ENCODE measurements at places on chromosomes 5 and 9.

DNA sequence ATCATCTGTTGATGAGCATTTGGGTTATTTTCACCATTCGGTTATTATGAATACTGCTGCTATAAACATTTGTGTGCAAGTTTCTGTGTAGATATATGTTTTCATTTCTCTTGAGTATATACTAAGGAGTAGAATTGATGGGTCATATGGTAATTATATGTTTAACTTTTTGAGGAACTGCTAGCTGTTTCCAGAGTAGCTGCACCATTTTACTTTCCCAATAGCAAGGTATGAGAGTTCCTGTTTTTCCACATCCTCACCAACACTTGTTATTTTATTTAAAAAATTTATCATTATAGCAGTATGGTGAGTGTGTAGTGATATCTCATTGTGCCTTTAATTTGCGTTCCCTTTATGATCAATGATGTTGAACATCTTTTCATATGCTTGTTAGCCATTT is 29.2 kb downstream of the CD14 start:
- no peak for DNase-seq

GRCh38 chr5:151772029-151772845 is 483 bp downstream of the G3BP1 start:
- peak; percentile 41 for DNase-seq

GRCh38 chr9:22116758-22117157 is 107.7 kb upstream of the CDKN2B start:
- DNase-seq: no peak

- no peak for DNase-seq
These were observed 35.2 kb downstream of the TAS2R1 start for GRCh38 chr5:9594913-9595312.

DNA sequence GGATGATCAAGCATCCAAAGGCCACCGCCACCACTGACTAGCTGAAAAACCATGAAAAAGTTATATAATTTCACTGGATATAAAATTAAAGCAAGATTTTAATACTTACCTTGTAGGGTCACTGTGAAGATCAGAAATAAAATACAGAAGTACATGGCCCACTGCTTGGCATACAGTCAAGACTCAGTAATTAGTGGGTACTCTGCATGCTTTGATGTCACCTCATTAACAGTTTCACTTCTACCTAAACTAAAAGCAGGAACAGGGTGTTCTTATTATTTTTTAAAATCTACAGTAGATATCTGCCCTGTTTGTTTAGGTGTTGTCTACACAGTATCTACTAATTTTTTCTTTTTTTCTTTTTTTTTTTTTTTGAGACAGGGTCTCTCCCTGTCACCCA is 66.4 kb downstream of the NFIB start:
- no peak for DNase-seq

- peak; percentile 88 for DNase-seq
These were observed 9.0 kb downstream of the PRRC2B start for GRCh38 chr9:131402738-131403492.

GRCh38 chr5:10227379-10227778 is 22.3 kb downstream of the ATPSCKMT start:
- no peak for DNase-seq

- DNase-seq: peak; percentile 31
These were observed 115.1 kb downstream of the PALM2AKAP2 start for GRCh38 chr9:109894921-109895758.

DNA sequence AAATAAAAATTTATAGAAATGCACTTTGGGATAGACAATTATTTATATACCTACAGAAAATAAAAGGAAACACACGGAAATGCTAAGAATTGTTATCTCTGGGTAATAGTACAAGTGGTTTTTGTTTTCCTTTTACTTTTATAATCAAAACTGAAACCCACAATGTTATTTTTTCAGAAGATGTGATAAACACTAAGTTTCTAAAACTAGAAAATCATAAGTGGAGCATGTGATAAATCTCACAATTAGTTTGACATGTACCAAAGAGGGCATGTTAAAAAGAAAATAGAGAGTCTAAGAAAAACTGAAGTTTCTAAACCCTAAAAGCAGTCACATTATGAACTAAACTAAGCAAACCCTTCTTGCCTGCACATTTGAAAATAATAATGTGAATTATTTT is 61.1 kb downstream of the OXCT1 start:
- no peak for DNase-seq

- no peak for DNase-seq
These were observed 229.5 kb upstream of the NMUR2 start for GRCh38 chr5:152634586-152634985.

GRCh38 chr9:134882204-134882785 is 1.7 kb downstream of the FCN2 start:
- DNase-seq: no peak

GRCh38 chr5:31617867-31618266 is 21.1 kb upstream of the PDZD2 start:
- DNase-seq: no peak

GRCh38 chr5:89034588-89034987 is 151.6 kb upstream of the MEF2C start:
- DNase-seq: peak; percentile 52

GRCh38 chr5:55511010-55511409 is 23.8 kb downstream of the PLPP1 start:
- no peak for DNase-seq

DNA sequence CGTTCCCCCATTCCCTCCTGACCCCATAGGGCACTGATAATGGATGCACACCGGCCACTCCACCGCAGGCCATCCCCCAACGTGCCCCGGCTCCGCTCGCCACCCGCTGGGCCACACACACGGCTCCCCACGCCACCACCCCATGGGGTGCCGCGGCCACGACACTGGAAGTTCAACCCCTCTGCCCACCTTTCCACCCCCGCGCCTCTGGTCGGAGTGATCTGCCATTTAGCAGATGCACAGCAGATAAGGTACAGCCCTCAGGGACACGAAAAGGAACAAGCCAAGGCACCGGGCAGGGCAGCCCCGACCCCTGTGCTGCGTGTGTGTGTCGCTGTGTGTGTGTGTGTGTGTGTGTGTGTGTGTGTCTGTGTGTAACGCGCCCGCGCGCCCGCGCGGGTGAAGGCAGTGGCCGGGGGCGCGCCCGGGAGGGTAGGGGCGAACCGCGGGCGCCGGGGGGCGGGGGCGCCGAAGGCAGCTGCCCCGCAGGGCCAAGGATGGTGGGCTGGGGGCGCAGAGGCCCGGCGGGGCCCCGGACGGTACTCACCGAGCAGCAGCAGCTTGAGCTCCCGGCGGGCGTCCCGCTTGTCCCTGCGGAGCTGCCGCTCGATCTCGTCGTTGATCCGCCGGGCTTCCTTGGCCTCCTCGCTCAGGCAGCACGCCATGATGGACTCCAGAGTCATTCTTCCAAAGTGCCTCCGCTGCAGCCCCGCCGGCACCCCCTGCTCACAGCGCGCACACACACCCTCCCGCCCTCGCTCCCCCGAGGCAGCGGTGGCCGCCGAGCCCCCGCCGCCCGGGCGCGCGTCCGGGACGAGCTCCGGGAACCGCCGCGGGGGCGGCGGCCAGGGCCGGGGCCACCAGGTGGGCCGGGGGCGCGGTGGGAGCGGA is 813 bp downstream of the GNAQ start:
- peak; percentile 54 for DNase-seq

DNA sequence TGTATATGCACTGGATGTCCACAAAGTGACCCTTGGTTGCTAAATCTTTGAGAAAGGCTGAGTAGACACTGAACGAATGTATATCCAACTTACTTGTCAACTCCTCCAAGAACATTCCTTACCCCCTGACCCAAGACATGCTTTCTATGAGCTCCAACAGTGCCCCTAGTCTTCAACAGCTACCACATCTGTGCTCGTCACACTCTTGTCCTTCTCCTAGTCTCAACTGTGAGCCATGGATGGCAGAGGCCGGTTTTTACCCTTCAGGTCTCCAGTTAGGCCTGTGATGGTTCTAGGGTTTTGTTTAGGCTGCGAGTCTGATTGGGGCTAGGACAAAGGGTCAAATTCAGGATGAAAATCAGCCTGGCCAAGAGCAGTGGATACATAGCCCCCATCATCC is 19.0 kb upstream of the GPX3 start:
- DNase-seq: no peak

GRCh38 chr5:110957934-110958333 is 113.6 kb upstream of the TSLP start:
- DNase-seq: no peak

GRCh38 chr5:171295801-171296200 is 13.2 kb upstream of the TLX3 start:
- no peak for DNase-seq

DNA sequence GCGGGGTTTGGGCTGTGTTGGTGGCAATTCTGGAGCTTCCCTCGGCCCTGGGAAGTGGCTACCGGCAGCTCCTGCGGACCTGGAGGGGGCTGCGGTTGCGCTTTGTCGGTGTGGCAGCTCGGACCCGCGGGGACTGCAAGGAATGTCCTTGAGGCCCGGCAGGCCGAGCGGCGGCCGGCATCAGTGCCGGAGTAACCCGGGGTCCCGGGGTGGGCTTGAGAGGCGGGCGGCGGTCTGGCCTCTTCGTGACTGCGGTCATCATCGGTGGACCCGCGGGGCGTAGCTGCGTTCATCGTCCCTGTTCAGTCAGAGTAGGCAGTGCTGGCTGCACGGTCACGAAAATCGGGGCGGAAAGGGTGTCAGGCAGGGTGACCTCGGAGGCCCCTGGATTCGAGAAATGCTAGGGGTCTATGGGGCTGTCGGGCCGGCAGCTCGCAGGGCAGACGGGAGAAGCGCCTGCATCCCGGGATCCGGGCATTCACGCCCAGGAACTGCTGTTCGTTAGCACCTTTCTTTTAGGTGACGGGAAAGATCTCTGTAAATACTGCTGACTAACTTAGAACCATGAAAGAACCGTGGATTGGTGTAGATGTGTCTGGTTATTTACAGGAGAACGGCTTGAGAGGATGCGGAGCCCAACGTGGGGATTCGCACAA is 474 bp downstream of the HMGCR start:
- DNase-seq: peak; percentile 34

GRCh38 chr5:95841914-95842812 is 19.6 kb upstream of the GLRX start:
- peak; percentile 85 for DNase-seq

GRCh38 chr5:121533814-121534213 is 317.9 kb upstream of the FTMT start:
- no peak for DNase-seq

- no peak for DNase-seq
These were observed 2228.2 kb upstream of the WWC1 start for GRCh38 chr5:166063261-166063660.

GRCh38 chr9:125549891-125550885 is 156.8 kb downstream of the MAPKAP1 start:
- DNase-seq: no peak

- peak; percentile 48 for DNase-seq
These were observed 31.3 kb downstream of the ANKRA2 start for GRCh38 chr5:73534011-73534644.

- DNase-seq: no peak
These were observed 65.9 kb downstream of the PPARGC1B start for GRCh38 chr5:149796030-149796429.

DNA sequence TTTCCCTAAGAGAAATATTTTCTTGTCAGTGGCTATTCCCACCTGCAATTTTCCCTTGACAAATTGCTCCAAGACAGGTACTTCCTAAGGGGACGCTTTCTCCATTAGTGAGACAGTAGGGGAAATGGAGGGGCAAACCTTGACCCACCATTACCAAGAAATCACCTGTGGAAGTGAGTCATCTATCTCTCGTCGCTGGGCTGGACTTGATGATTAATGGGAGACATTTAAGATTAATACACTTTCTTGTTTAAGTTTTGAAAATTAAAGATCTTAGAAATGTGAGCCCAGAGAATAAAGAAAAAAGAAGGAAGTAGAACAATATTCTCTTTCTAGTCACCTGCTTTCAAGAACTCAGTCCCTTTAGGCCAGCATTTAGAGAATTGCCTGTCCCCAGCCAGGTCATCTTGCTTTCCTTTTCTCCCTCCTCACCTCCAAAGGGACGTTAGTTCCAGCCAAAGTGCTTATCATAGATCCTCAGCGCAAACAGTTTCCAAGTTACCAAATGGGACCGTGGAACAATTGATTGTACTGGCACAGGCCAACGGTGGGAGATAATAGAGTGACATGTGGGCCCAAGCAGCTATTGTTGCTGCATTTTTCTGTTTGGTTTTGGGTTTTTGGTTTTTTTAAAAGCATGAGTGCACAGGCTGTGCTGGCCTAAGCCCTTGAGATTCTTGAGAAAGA is 284.4 kb downstream of the ENC1 start:
- DNase-seq: no peak

DNA sequence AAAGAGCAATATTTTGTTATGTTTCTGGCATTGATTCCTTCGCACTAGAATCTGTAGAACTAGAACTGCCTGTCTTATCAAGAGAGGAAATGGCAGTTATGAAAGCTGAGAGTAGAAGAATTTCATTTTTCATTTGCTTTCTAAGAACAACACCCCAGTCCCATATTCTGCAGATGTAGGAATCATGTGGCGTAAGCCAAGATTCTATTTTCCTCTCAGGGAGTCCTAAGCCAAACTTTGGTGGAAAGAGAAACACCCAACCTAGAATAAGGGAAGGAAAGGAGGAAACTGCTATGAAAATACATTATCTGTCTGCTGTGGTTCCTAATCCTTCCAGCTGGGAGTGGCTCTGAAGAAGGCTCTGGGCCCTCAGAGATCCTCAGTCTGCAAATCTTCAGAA is 1176.9 kb upstream of the C9orf72 start:
- DNase-seq: no peak

GRCh38 chr5:178382754-178383164 is 150.2 kb upstream of the PHYKPL start:
- no peak for DNase-seq

- DNase-seq: peak; percentile 74
These were observed 188.4 kb downstream of the SNCAIP start for GRCh38 chr5:122500245-122501088.

DNA sequence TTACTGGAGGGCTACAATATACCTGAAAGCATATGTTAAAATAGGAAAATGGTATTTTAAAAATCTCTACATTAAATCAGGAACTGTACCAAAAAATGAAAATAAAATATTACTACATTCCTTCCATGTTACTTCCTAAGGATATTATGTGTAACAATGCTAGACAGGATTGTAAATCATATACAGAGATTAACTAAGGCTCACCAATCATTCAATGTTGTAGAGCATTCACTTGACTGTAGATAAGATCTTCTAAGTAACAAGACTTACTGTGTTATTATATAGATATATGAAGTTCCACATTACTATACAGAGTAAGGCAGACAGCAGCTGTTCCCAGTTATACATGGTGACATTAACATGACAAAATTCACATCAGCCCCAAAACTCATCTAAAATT is 1919.1 kb upstream of the CDH9 start:
- DNase-seq: no peak

GRCh38 chr5:1019001-1019905 is 10.7 kb downstream of the NKD2 start:
- no peak for DNase-seq

DNA sequence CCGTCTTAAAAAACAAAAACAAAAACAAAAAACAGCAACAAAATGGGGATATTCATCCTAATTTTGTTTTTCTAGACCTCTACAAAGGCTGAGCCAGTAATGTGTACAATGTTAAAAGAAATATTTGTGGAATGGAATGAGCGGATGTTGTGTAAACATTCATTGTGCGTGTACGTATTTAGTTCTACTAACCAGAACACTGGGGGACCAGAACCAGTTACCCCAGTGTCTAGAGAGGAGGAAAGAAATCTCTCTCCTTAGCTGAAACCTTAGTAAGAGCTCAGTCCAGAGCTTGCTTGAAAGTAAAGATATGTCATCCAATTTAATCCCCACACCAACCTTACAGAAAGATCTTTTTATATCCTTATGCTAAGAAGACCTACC is 106.7 kb upstream of the CPEB4 start:
- no peak for DNase-seq

GRCh38 chr5:94853120-94853519 is 234.7 kb downstream of the SLF1 start:
- no peak for DNase-seq

- DNase-seq: no peak
These were observed 115.4 kb upstream of the KLF9 start for GRCh38 chr9:70529833-70530232.

Measured in AG20443 (cell line).